IgD-negative memory B cell (primary cell): ENCODE measurements at places on chromosomes 2 and 18. TPM values are rescaled to one million over a fixed set of nuclear protein-coding genes. Genes with fewer than 3 reads are reported as not detected.

The GPR45 gene
- not detected for polyA plus RNA-seq

The HES6 gene
- polyA plus RNA-seq = 3.3 TPM

The COLEC11 gene
- polyA plus RNA-seq = not detected

The POLR1A gene
- polyA plus RNA-seq = 2.7 TPM

The TEKT4 gene
- not detected for polyA plus RNA-seq

The TRIM54 gene
- not detected for polyA plus RNA-seq

The RIT2 gene
- not detected for polyA plus RNA-seq

The NXPH2 gene
- polyA plus RNA-seq = not detected

The GPN1 gene
- 46.4 TPM for polyA plus RNA-seq

The RFX8 gene
- not detected for polyA plus RNA-seq

The GRHL1 gene
- polyA plus RNA-seq = 0.16 TPM

The CABYR gene
- polyA plus RNA-seq = 2.0 TPM

The AGAP1 gene
- polyA plus RNA-seq = not detected

The STARD6 gene
- polyA plus RNA-seq = not detected

The DLGAP1 gene
- not detected for polyA plus RNA-seq

The CSRNP3 gene
- not detected for polyA plus RNA-seq

The APLF gene
- 2.3 TPM for polyA plus RNA-seq

The CFAP65 gene
- not detected for polyA plus RNA-seq

The ZNF24 gene
- 86.9 TPM for polyA plus RNA-seq

The GRB14 gene
- not detected for polyA plus RNA-seq

The CDKL4 gene
- polyA plus RNA-seq = not detected

The FSHR gene
- not detected for polyA plus RNA-seq

The RAPGEF4 gene
- not detected for polyA plus RNA-seq

The LRATD1 gene
- polyA plus RNA-seq = not detected

The INPP5D gene
- polyA plus RNA-seq = 220 TPM

The ZSWIM2 gene
- not detected for polyA plus RNA-seq

The SFTPB gene
- polyA plus RNA-seq = not detected

The ADCYAP1 gene
- polyA plus RNA-seq = not detected

The IL1RN gene
- not detected for polyA plus RNA-seq

The TGFA gene
- polyA plus RNA-seq = 0.06 TPM

The NAT8 gene
- not detected for polyA plus RNA-seq

The TMEM87B gene
- 11.0 TPM for polyA plus RNA-seq

The EPB41L3 gene
- polyA plus RNA-seq = 0.39 TPM

The NR4A2 gene
- 22.7 TPM for polyA plus RNA-seq

The ANKRD29 gene
- not detected for polyA plus RNA-seq

The NEURL3 gene
- not detected for polyA plus RNA-seq

The PTPRM gene
- 0.61 TPM for polyA plus RNA-seq

The B3GNT7 gene
- polyA plus RNA-seq = 3.3 TPM

The CHRNA1 gene
- 0.40 TPM for polyA plus RNA-seq

The LAPTM4A gene
- polyA plus RNA-seq = 185 TPM

The UNC80 gene
- not detected for polyA plus RNA-seq

The ADRA2B gene
- not detected for polyA plus RNA-seq

The LBX2 gene
- polyA plus RNA-seq = not detected

The LRRC30 gene
- polyA plus RNA-seq = not detected

The RBM44 gene
- polyA plus RNA-seq = 0.11 TPM
